ENCODE measurements at places on chromosomes 3 and 15.

GRCh38 chr3:48716508-48716981 is 476 bp downstream of the IP6K2 start:
- DNase-seq = no peak

GRCh38 chr15:81686021-81686420 is 312.0 kb upstream of the TMC3 start:
- DNase-seq = no peak

- no peak for DNase-seq
Measured at GRCh38 chr3:4939276-4939675, 40.0 kb upstream of the BHLHE40 start.

DNA sequence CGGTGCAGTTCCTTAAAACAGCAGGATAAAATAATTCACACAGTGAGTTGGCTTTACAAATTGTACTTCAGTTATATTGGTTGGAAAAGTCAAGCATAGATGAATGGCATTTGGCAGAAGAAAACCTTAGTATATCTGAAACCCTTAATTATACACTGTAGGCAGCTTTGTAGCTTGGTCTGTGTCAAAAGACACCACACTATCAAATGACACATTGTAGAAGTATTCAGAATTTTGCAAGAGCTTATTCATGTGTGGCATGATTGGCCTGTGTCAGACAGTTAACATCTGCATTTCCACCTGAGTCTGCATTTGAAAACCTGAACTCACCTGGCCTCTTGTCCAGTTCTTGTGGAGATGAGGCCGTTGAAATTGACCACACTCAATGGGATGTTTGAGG is 13.8 kb downstream of the TMEM266 start:
- DNase-seq = peak; percentile 88

GRCh38 chr15:39908186-39908585 is 11.9 kb downstream of the GPR176 start:
- peak; percentile 91 for DNase-seq

DNA sequence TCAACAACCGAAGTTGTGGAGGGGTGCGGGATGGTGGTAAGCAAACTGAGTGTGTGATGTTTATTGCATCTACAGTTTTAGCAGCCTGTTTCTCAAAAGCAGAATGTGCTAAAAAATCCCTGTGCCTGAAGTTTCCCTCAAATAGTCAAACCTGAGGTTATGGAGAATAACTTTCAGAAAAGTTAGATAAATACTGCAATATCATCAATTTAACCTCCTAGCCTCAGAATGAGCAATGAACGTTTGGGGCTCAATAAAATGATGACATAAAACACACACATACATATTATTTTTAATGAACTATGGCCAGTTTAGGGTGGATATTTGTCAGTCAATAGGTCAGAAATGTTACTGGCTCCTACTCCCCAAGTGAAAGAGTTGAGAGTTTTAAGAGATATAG is 201.6 kb downstream of the SEMA6D start:
- DNase-seq = no peak

DNA sequence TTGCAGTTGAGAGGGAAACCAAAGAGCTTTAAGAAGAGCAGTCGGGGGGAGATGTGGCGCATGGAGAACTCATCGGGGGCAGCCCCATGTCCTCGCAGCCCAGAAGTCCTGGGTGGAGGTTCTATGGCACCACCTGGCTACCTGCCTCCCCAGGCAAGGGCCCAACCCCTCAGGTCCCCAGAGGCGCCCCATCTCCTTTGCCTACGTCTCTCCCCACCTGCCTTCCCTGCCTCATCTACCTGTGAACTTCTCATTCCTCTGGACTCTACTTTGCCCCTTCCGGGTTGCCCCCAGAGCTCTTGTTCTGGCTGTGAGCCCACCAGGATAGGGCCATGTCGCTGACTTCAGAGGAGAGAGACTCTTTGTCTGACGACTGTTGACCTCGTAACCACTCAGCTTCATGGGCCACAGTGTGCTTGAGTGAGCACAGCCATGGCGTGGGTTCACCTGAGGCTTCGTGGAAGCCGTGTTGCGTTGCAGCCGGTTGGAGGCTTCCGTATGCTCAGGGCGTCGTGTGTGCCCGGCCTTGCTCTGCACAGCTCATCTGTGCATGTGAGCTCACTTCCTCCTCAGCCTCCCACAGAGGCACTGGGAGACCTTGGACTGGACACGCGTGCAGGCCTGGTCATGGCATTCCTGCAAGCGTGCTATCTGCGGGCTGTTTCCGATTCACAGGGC is 13.4 kb downstream of the APBA2 start:
- no peak for DNase-seq

DNA sequence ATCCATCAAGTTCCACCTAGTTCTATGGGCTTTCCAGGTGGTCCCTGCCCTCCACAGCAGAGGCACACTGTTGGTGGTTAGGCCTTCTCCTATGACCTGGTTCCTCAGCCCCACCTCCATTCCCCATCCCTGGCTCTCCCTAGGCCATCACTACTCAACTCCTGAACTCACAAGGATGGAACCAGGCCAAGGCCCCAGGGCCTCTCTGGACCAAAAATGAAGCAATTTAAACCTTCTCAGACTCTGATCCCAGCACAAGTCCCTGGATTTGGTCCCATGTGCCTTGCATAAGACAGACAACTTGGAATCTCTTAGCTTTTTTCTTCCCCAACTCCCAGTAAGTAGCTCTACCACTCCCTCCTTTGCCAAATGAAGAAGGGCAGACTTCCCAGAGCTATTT is 14.4 kb upstream of the ACAN start:
- DNase-seq = no peak

DNA sequence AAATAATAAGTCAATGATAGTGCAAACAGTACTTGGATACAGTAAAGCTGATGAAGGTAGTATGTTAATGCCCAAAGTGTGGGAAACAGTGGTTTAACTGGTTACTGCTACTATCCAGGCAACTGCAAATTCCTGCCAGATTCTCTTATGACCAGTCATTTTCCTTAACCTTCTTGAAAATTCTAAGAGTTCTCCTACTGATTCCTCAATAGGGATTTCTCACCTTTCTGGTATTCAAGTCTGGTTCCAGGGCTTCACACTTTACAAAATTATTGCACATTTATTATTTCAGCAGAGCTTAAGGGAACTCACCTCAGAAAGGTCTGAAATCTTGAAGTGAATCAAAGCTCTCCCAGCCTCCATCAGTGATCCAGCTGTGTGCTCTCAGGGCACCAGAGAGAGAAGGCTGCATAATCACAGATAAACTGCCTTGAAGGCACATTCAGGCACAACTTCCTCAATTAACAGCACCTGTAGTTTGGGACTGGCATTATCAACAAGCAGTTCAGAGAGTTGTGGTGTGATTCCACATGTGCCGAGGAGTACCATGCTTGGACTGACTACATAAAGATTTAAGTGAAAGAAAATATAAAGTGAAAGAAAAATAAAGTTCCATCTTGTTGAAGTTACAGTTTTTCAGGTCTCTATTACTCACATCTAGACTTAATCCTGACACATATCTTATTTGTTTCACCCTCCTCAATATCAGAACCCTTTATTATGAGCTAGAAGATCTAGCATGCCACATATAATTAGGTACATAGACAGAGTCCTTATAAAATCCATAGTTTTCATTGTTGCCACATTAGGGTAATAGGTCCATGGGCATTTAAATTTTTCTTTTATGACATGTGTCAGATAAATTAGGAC is 59.5 kb upstream of the TIPARP start:
- DNase-seq = peak; percentile 69

DNA sequence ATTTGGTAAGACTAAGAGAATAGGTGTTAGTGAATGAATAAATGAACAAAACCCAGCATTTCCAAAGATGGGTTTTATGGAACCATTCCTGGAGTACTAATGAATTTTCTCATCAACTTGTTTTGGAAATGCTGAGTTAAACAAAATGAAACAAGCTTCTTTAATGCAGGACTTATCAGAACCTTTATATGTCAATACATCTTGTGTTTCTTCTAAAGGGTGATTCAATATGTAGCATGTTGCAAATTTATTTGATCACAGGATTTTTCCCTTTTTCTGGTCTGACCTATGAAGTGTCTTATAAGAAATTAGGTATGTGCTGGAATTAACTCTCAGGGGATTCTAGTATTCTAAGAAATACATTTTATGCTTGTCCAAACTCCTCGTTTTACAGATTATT is 53.2 kb downstream of the EDEM1 start:
- DNase-seq = no peak

Data from bronchial epithelial cell (primary cell).